NCI-H1694 treated with DMSO at 0.1 percent for 48 hours (cell line): ENCODE measurements at places on chromosomes 7 and 10.
A peak's percentile ranks its signal among the peaks of the same experiment; 100 is the strongest.

GRCh38 chr7:36303202-36304098 is 86.2 kb upstream of the ANLN start:
- DNase-seq: peak; percentile 96

- no peak for DNase-seq
Observed at GRCh38 chr7:52269669-52270068, 765.8 kb upstream of the POM121L12 start.

- no peak for DNase-seq
Observed at GRCh38 chr10:3486346-3487065, 298.5 kb downstream of the KLF6 start.

GRCh38 chr7:30412782-30413504 is 65.6 kb downstream of the NOD1 start:
- DNase-seq: peak; percentile 40

- DNase-seq: no peak
Observed at GRCh38 chr7:2499719-2500430, 19.7 kb upstream of the LFNG start.

GRCh38 chr7:26071622-26072456 is 80.2 kb upstream of the NFE2L3 start:
- no peak for DNase-seq

DNA sequence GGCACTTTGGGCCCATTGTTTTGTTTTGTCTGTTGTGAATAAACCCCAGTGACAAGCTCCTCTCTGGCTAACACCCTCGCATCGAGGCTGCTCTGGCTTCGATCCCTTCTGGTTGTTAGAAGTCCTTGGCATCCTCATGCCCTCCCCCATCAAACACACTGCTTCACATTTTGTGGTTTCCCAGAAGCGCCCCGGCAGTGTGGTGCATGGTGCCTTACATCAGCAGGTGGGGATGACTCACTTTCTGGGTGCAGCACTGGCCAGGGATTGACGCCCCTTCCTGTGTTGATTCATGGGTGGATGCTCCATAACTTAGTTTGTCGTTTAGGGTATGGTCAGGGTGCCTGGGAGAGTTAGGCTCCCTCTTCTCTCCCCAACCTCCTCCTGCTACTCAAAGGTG is 51.4 kb downstream of the PLPP4 start:
- DNase-seq: no peak
